Peyer's patch (tissue), 4 donors: ENCODE measurements at places on chromosomes 4 and X. TPM values are rescaled to one million over a fixed set of nuclear protein-coding genes. Genes with fewer than 3 reads are reported as not detected.

GALNTL6 gene
- total RNA-seq = not detected

RAB9B gene
- total RNA-seq = 0.35 TPM

DUX4 gene
- total RNA-seq = not detected

HSFX2 gene
- total RNA-seq = 2.0 TPM

C4orf36 gene
- total RNA-seq = 1.7 TPM

UNC5C gene
- 19.0 TPM for total RNA-seq

ARMCX2 gene
- total RNA-seq = 12.4 TPM

CCSER1 gene
- total RNA-seq = 48.3 TPM

HERC5 gene
- 3.4 TPM for total RNA-seq

GLRB gene
- 0.27 TPM for total RNA-seq

SFRP2 gene
- 19.0 TPM for total RNA-seq

DNA sequence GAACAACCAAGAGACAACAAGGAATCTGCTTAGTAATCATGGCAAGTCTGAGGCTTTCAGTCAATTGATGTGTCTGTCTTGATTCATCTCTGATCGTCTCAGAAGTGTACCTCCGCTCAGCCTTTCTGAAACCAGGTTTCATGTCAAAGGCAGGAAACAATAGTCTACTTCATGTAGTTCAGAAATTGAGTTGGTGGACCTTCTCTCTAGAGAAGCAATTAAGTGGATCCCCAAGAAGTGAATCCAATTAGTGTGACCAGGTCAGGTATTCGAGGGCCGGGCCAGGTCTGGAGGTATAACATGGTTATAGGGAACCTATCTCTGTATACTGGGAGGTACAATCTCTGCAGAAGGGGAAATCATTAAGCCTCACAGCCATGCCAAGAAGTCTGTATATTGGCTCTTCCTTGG, 32.0 kb downstream of the DAPP1 start:
- no peak for DNase-seq
- no peak overlapping the region for H3K27ac ChIP-seq
- no peak overlapping the region for H3K4me3 ChIP-seq
- no peaks in the 10 kb centered on the region for H3K4me1 ChIP-seq
- H3K36me3 ChIP-seq = no peaks in the 10 kb centered on the region

GRCh38 chr4:125572601-125573000, 257.8 kb downstream of the FAT4 start:
- H3K27ac ChIP-seq = no peak overlapping the region
- H3K4me1 ChIP-seq = no peaks in the 10 kb centered on the region
- no peaks in the 10 kb centered on the region for H3K27me3 ChIP-seq

GRCh38 chrX:43314525-43314924, 341.6 kb upstream of the MAOA start:
- H3K27me3 ChIP-seq = no peaks in the 10 kb centered on the region
- DNase-seq = no peak
- H3K36me3 ChIP-seq = no peaks in the 10 kb centered on the region
- no peak overlapping the region for H3K27ac ChIP-seq
- H3K4me3 ChIP-seq = no peak overlapping the region

DNA sequence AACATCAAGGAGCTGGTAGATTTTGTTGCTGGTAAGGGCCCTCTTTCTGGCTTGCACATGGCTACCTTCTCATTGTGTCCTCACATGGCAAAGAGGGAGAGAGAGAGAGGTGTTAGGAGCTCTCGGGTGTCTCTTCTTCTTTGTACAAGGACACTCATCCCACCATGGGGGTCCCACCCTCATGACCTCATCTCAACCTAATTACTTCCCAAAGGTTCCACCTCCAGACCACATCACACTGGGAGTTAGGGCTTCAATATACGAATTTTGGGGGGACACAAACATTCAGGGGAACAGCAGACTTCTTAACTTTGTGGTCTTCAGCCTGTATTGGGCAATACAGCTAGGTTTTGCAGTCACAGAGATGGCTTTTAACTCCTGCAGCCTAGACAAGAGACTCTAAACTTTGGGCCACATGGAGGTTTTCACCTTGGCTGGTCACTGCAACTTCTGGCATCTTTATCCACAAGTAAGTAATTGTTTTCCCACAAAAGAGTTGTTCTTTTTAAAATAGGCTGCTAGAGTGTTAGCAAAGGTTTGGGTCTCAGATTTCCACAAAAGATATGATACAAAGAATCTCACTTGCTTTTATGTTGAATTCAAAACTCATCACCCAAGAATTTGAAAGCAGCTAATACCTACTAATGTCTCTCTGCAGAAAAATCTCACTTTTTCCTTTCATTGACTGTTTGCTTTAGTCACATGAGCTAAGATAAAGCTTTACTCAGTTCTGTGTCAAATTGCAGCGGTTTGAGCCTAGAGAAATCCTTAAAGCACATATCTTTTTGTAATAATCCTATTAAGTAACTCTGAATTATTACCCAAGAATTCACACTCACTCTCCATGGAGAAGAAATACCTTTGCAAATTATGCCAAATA, 39.6 kb upstream of the BBS12 start:
- H3K27ac ChIP-seq = no peak overlapping the region
- no peak overlapping the region for H3K4me3 ChIP-seq
- H3K27me3 ChIP-seq = no peaks in the 10 kb centered on the region
- H3K36me3 ChIP-seq = no peaks in the 10 kb centered on the region
- H3K4me1 ChIP-seq = no peaks in the 10 kb centered on the region

DNA sequence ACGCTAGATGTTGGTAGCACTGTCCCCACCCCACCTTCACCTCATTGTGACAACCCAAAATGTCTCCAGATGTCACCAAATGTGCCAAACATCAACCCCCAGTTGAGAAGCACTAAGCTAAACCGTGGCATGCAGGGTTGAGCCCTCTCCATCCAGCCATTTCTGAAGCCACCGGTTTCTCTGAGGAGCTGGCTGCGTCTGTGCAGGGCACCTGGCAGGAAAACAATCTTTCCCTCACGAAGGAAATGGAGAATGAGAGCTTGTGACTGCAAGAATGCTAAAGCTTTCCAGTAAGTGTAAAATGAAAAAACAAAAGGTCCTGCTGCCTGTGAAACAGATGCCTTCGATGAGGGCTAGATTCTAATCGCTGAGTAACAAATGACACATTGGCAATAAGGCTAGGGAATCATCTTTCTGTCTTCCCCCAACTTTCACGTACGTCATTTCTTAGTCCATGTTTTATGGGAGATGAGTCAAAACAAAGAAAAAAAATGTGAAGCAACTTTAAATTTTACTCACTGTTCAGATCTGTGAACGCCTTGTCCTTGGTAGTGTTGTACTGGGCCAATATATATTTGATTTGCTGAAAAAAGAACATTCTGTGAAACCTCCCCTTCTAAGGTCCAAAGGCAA, 59.9 kb downstream of the PROM1 start:
- no peaks in the 10 kb centered on the region for H3K27me3 ChIP-seq
- no peak for DNase-seq

- H3K27me3 ChIP-seq = no peaks in the 10 kb centered on the region
- no peaks in the 10 kb centered on the region for H3K4me1 ChIP-seq
- H3K27ac ChIP-seq = no peak overlapping the region
- H3K36me3 ChIP-seq = peaks cover 100% of the 10 kb centered on the region
- DNase-seq = no peak
These were observed 35.9 kb downstream of the WDR1 start for GRCh38 chr4:10080589-10081217.

DNA sequence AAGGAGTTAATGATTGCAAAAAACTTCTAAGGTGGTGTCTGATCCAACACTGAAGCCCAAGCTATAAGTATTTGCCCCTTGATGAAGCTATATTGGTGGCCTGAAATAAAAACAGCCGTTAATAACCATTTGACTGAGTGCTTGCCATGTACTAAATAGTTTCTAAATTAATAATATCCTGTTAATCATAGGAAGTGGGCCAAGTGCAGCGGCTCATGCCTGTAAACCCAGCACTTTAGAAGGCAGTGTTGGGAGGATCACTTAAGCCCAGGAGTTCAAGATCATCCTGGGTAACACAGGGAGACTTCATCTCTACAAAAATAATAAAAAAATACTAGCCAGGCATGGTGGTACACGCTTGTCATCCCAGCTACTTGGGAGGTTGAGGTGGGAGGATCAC, 8.3 kb downstream of the NDP start:
- DNase-seq = no peak
- no peaks in the 10 kb centered on the region for H3K4me1 ChIP-seq
- no peak overlapping the region for H3K27ac ChIP-seq

- no peaks in the 10 kb centered on the region for H3K36me3 ChIP-seq
- DNase-seq = no peak
- no peaks in the 10 kb centered on the region for H3K4me1 ChIP-seq
- H3K27me3 ChIP-seq = no peaks in the 10 kb centered on the region
- H3K27ac ChIP-seq = no peak overlapping the region
These were observed 54.1 kb downstream of the ATRX start for GRCh38 chrX:77731821-77732419.

- no peak overlapping the region for H3K4me3 ChIP-seq
- H3K4me1 ChIP-seq = no peaks in the 10 kb centered on the region
- H3K36me3 ChIP-seq = no peaks in the 10 kb centered on the region
These were observed 197.1 kb downstream of the SLC7A11 start for GRCh38 chr4:138045036-138045435.

DNA sequence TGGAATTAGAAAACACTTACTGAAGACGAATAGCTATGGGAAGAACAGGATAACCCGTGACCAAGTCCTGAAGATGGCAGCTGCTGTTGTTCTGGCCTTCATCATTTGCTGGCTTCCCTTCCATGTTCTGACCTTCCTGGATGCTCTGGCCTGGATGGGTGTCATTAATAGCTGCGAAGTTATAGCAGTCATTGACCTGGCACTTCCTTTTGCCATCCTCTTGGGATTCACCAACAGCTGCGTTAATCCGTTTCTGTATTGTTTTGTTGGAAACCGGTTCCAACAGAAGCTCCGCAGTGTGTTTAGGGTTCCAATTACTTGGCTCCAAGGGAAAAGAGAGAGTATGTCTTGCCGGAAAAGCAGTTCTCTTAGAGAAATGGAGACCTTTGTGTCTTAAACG, 2.4 kb downstream of the AGTR2 start:
- no peaks in the 10 kb centered on the region for H3K27me3 ChIP-seq
- no peaks in the 10 kb centered on the region for H3K36me3 ChIP-seq
- DNase-seq = no peak
- no peaks in the 10 kb centered on the region for H3K4me1 ChIP-seq

DNA sequence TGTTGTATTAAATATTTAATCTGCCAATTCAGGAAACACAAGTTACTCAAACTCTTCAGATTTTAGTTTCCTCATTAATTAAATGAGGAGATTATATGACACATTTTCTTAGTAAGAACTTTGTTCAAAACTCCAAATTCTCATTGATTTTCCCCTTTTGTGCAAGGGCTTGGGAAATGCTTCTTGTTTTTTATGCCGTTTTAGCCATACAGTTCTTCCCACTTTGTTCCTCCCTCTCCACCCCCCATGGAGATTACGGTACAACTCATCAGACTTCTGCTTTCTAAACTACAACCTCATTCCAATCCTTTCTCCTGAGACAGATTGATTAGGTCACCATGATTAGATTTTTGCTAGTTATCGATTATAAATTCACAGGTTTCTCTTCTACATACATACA, 10.9 kb upstream of the BBS7 start:
- H3K4me1 ChIP-seq = no peaks in the 10 kb centered on the region
- H3K4me3 ChIP-seq = no peak overlapping the region
- H3K36me3 ChIP-seq = no peaks in the 10 kb centered on the region
- H3K27ac ChIP-seq = no peak overlapping the region

- no peaks in the 10 kb centered on the region for H3K36me3 ChIP-seq
- no peaks in the 10 kb centered on the region for H3K27me3 ChIP-seq
- no peak overlapping the region for H3K27ac ChIP-seq
- H3K4me3 ChIP-seq = no peak overlapping the region
- no peak for DNase-seq
These were observed 90.4 kb upstream of the RAB40AL start for GRCh38 chrX:102846544-102847236.

- no peaks in the 10 kb centered on the region for H3K36me3 ChIP-seq
- DNase-seq = no peak
- no peaks in the 10 kb centered on the region for H3K4me1 ChIP-seq
These were observed 121.4 kb downstream of the GPAT3 start for GRCh38 chr4:83657336-83657735.

DNA sequence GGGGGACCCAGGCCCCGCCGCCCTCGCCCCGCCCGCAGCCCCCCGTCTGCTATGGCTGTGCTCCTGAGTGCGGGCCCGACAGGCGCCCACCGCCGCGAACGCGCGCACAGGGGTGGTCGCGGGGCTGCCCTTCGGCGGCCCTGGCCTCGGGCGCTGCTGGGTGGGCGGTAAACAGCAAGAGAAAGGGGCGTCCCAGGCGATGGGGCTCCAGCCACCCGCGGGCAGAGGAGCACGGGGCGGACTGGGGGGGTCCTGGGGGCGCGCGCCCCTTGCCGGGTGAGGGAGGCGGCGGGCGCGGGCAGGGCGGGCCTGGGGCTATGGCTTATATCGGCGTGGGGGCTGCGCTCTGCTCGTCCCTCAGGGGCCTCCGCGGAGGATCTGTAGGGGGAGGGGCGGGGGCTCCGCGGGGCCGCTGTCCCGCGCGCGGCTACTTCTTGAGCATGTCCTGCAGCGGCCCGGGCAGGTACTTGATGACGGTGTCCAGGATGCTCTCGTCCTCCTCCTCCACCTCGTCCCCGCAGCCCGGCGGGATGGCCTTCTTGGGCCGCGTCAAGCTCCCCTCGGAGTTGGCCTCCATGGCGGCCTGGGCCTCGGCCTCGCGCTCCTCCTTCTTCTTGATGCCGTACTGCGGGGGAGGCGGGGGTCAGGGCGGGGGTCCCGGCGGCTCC, 39.7 kb downstream of the CPLX1 start:
- peak overlapping the region; percentile 42 for H3K27ac ChIP-seq
- no peak for DNase-seq
- no peaks in the 10 kb centered on the region for H3K4me1 ChIP-seq
- no peaks in the 10 kb centered on the region for H3K36me3 ChIP-seq

GRCh38 chr4:48449151-48449550, 34.0 kb upstream of the SLC10A4 start:
- H3K4me1 ChIP-seq = no peaks in the 10 kb centered on the region
- H3K27ac ChIP-seq = no peak overlapping the region
- no peaks in the 10 kb centered on the region for H3K36me3 ChIP-seq
- H3K4me3 ChIP-seq = no peak overlapping the region
- H3K27me3 ChIP-seq = no peaks in the 10 kb centered on the region

- no peak overlapping the region for H3K4me3 ChIP-seq
- no peaks in the 10 kb centered on the region for H3K27me3 ChIP-seq
- DNase-seq = no peak
- H3K36me3 ChIP-seq = no peaks in the 10 kb centered on the region
- no peaks in the 10 kb centered on the region for H3K4me1 ChIP-seq
- no peak overlapping the region for H3K27ac ChIP-seq
These were observed 71.7 kb downstream of the NYX start for GRCh38 chrX:41518841-41519220.

GRCh38 chrX:110462957-110463356, 104.3 kb downstream of the RTL9 start:
- no peaks in the 10 kb centered on the region for H3K36me3 ChIP-seq
- DNase-seq = no peak
- H3K4me1 ChIP-seq = no peaks in the 10 kb centered on the region
- no peak overlapping the region for H3K27ac ChIP-seq
- no peak overlapping the region for H3K4me3 ChIP-seq

DNA sequence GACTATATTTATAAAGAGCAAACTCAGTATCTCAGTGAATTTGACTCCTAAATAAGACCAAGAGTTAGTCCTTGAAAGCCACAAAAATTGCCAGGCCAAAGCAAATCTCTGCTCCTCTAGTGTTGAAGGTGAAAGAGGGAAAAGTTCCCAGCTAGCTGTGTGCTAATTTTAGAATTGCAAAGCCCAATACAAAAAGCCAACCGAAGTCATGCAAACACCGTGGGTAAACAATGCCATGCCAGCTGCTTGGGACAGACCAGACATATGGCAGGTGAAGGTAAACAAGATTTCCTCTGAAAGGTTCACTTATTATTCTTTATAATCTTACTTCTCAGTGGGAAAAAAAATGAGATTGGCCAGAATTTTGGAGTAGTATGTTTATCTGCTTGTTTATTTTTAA, 80.5 kb upstream of the LNX1 start:
- H3K27me3 ChIP-seq = no peaks in the 10 kb centered on the region
- no peak overlapping the region for H3K4me3 ChIP-seq
- no peaks in the 10 kb centered on the region for H3K36me3 ChIP-seq
- H3K4me1 ChIP-seq = no peaks in the 10 kb centered on the region
